ENCODE measurements at places on chromosomes 3 and 15. TPM values are rescaled to one million over a fixed set of nuclear protein-coding genes. Genes with fewer than 3 reads are reported as not detected.
A peak's percentile ranks its signal among the peaks of the same experiment; 100 is the strongest.

GRCh38 chr3:66747261-66747660 is 246.4 kb upstream of the LRIG1 start:
- no peak overlapping the region for H3K27ac ChIP-seq
- H3K27me3 ChIP-seq = no peaks in the 10 kb centered on the region
- no peaks in the 10 kb centered on the region for H3K4me1 ChIP-seq
- no peak overlapping the region for H3K4me3 ChIP-seq
- no peak for DNase-seq

DNA sequence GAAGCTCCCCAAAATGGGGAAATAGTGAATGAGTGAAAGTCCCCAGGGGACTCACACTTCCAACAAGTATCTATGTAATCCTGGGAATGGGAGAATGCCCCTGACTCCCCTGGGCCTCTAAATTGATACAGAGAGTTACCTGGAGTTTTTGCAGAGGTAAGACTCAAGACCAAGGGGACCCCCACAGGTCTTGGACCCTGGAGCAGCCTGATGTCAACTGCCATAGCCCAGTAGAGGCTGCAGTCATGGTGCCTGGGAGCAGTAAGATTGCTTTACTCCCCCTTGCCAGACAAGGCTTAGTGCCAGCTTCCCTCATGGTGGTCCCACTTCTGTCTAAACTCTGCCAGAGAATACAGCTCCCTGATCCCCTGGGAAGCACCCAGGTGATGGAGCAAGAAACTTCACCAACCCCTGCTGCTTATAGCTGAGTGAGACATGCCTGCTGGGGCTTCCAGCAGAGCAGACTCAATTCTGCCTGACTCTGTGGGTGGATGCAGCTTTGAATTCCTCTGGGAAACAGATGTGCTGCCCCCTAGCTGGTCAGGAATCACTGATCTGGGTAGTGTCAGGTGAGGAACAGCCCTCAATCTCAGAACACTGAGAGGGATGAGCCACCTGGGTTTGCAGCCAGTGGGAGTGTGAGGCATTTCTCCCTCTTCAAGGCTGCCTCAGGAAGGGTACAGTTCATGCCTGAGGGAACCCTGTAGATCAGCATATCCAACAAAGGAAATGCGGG is 485.9 kb downstream of the NSUN3 start:
- DNase-seq = no peak
- H3K4me3 ChIP-seq = no peak overlapping the region
- H3K27ac ChIP-seq = no peak overlapping the region
- H3K27me3 ChIP-seq = no peaks in the 10 kb centered on the region

- peaks cover under 1% of the 10 kb centered on the region for H3K27me3 ChIP-seq
- H3K27ac ChIP-seq = no peak overlapping the region
- H3K36me3 ChIP-seq = no peaks in the 10 kb centered on the region
- no peaks in the 10 kb centered on the region for H3K4me1 ChIP-seq
- DNase-seq = no peak
These were observed 54.8 kb upstream of the FSIP1 start for GRCh38 chr15:39837454-39837853.

GRCh38 chr3:56573501-56573900 is 16.5 kb downstream of the CCDC66 start:
- no peaks in the 10 kb centered on the region for H3K27me3 ChIP-seq
- H3K4me3 ChIP-seq = no peak overlapping the region
- no peak for DNase-seq

DNA sequence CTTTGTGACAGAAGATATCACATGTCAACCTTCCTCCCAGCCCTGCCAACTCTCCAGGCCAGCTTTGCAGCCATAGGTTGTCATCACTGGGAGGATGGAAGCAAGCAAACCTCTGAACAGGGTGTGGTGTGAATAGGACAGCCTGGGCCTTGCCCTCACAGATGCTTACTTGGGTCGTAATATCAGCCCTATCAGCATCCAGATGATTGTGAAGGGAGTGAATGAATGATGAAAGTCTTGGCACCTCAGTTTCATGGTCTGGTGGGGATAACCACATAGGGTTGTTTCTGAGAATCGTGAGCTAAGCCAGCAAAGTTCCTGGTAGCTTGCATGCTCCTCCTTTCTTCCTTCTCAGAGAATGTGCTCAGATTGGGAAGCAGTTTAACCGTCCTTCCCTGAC is 55.1 kb upstream of the POLR2M start:
- peaks cover 10% of the 10 kb centered on the region for H3K4me1 ChIP-seq
- H3K27ac ChIP-seq = no peak overlapping the region

- no peaks in the 10 kb centered on the region for H3K27me3 ChIP-seq
- DNase-seq = peak; percentile 25
- no peaks in the 10 kb centered on the region for H3K4me1 ChIP-seq
These were observed 799.8 kb downstream of the NSUN3 start for GRCh38 chr3:94862703-94863102.

DNA sequence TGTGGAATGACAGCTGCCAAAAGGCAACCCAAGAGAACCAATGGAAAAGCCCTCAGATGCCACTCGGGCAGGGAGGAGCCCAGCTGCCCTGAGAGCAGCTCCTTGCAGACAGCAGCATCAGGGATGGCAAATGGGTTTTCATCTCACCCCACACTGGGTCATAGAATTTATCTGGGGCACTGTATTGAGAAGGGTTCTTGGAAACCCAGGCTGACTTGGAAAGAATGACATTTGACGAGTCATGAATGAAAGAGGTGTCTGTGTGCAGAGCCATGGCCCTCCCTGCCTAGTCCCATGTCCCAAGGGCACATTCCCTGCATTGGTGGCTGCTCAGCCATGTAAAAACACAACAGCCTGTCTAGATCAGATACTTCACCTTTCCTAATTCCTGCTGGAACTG is 157.9 kb upstream of the BHLHE40 start:
- H3K27ac ChIP-seq = no peak overlapping the region
- H3K27me3 ChIP-seq = no peaks in the 10 kb centered on the region
- H3K4me3 ChIP-seq = no peak overlapping the region
- H3K4me1 ChIP-seq = peaks cover 17% of the 10 kb centered on the region

GRCh38 chr15:68369931-68370767 is 61.8 kb downstream of the ITGA11 start:
- peaks cover 3% of the 10 kb centered on the region for H3K27me3 ChIP-seq
- no peak for DNase-seq
- no peaks in the 10 kb centered on the region for H3K4me1 ChIP-seq

DNA sequence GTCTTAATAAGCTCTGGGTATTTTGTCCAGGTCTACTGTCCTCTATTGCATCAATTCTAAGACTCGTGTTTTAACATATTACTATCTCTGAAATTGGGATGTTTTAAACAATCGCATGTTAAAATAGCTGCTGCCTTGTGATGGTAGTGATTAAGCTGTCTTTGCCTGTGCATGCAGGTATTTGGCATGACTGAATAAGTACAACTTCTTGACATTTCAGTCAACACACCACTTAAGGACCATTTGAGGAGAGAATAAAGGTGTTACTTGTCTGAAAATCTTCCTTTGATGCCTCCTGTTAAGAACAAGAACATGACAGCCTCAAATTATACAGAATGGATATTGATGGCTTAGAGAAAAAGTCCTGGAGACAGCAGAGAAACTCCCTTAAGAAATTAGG is 33.0 kb downstream of the SLC35A5 start:
- no peak for DNase-seq
- H3K4me1 ChIP-seq = no peaks in the 10 kb centered on the region
- no peaks in the 10 kb centered on the region for H3K27me3 ChIP-seq
- H3K36me3 ChIP-seq = peaks cover 4% of the 10 kb centered on the region

GRCh38 chr3:95750097-95750496 is 1064.3 kb upstream of the EPHA6 start:
- no peak overlapping the region for H3K27ac ChIP-seq
- no peak for DNase-seq
- no peaks in the 10 kb centered on the region for H3K36me3 ChIP-seq
- H3K4me1 ChIP-seq = no peaks in the 10 kb centered on the region
- H3K27me3 ChIP-seq = no peaks in the 10 kb centered on the region
- no peak overlapping the region for H3K4me3 ChIP-seq

DNA sequence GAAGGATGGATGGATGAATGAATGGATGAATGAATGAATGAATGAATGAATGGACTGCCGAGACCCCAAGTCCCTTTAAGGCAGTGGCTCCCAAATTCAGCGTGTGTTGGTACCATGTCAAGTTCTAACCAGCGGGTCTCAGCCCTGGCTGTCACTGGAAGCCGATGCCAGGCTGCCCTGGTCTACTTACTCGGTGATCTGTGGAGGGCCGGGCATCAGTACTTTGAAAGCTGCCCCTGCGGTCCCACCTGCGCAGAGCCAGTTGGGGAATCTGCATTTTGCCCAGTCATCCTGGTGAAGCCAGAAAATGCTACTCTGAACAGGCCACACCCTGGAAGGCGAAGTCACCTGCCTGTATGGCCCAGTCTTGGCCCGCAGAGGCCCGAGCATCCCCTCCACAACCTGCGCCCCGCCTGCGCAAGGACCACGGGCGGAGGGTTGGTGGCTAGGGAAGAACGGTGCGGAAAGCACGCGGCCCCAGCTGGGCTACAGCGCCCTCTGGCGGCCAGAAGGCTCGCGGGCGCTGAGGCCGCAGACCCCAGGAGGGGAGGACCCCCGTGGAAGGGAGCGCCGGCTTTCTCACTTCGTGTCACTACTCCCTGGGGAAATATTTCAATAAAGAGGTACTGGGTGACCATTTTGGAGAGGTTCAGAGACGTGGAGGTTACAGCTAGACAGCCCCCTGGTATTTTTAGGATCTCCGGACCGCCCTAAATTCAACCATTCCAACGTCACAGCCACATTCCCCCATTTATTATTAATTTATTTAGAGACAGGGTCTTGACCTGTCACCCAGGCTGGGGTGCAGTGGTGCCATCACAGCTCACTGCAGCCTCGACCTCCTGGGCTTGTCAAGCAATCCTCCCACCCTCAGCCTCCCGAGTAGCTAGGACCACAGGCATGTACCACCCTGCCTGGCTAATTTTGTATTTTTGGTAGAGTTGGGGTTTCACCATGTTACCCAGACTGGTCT is 34.9 kb downstream of the PRKCD start:
- no peak overlapping the region for H3K4me3 ChIP-seq
- no peaks in the 10 kb centered on the region for H3K27me3 ChIP-seq
- peaks cover 5% of the 10 kb centered on the region for H3K36me3 ChIP-seq
- peaks cover 38% of the 10 kb centered on the region for H3K4me1 ChIP-seq

GRCh38 chr3:188791311-188791710 is 380.5 kb upstream of the TPRG1 start:
- H3K27ac ChIP-seq = no peak overlapping the region
- H3K27me3 ChIP-seq = no peaks in the 10 kb centered on the region
- no peak for DNase-seq
- peaks cover 11% of the 10 kb centered on the region for H3K4me1 ChIP-seq

CHRNB4 gene
- total RNA-seq = not detected

All from HepG2 (cell line).